B cell (primary cell): ENCODE measurements at places on chromosomes 12 and 14. TPM values are rescaled to one million over a fixed set of nuclear protein-coding genes. Genes with fewer than 3 reads are reported as not detected.

The FAIM2 gene
- total RNA-seq, result not detected in 2 replicates

The GZMB gene
- 1.1 and 1.5 TPM in 2 replicates for total RNA-seq

DNA sequence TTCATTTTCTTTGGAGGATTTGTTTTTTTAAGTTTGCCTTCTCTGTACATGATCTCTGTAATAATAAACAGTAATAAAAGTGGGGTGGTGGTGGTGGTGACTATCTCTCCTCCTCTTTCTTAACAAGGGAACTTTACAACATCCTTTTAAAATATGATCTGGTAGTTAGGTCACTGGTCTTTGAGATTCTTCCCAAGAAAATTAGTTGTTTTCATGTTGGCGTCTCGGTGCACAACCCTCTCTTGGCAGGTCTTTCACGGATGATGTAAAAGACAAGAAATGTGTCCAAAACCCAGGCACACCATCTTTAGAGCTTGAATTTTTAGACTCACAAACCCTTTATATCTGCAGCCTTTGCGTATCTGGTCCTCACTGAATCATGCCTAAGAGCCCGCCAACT is 488.5 kb upstream of the TBX3 start:
- H3K27me3 ChIP-seq, result no peaks in the 10 kb centered on the region
- H3K4me1 ChIP-seq, result no peaks in the 10 kb centered on the region
- no peaks in the 10 kb centered on the region for H3K36me3 ChIP-seq
- H3K4me3 ChIP-seq, result no peak overlapping the region
- no peak for DNase-seq

DNA sequence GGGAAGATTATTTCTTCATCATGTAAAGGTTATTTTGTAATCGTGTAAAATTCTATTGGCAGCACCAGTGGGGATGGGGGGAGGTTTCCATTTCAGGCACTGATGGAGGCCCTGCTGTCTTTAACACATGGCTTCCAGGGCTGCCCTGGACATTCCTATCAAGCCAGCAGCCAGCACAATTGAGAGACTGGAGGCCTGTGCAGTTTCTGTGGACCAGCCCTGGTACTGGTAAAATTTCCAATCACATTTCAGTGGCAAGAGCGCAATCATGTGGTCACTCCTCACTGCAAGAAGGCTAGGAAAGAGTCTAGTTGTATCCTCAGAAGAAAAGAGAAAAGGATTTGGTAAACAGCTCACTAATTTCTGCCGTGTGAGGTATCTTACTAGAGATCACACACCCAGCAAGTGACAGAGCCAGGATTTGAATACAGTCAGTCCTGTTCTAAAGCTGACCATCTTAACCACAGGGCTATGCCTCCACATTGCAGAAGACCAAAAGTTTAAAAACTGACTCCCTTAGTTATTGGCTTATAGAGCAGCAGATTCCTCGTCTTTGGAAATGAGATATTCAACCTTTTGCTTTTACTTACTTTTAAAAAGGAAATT is 179.4 kb upstream of the ARHGAP5 start:
- no peaks in the 10 kb centered on the region for H3K27me3 ChIP-seq
- no peak overlapping the region for H3K4me3 ChIP-seq
- no peak for DNase-seq
- peaks cover 19% of the 10 kb centered on the region for H3K4me1 ChIP-seq

DNA sequence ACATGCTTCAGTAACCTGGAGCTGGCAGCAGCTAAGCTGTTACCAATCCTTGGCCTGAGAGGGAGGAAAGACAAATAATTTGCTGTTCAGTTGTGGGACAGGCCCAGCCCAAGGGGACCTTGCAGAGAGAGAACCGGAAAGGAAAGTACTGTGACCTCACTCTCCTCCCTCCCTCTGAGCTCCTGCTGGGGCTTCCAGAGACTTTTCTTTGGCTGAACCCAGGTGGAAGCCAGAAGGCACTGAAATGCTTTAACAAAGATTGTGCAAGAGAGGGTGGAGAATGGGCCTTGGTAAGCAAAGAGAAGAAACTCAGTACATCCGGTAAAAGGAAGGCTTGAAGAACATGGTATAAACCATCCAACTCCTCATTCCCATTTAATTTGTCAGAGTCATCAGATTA is 457.1 kb downstream of the GLT1D1 start:
- no peaks in the 10 kb centered on the region for H3K4me1 ChIP-seq
- no peak overlapping the region for H3K27ac ChIP-seq
- H3K4me3 ChIP-seq, result no peak overlapping the region
